ENCODE measurements at places on chromosomes 12 and 14.

DNA sequence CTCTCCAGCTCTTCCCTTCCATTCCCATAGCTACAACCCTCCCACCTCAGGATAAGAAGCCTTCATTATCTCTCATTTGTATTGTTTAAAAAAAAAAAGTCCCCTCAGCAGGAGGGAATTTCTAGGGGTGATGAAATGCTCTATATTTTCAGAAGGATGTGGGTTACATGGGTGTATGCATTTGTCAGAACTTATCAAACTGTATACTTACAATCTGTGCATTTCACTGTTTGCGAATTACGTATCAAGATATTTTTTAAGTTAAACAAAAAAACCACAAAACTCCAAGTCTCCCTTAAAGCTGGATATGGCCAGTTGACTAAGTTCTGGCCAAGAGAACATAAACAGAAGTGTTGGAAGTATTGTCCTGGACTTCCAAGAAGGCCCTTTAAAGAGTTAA, 2.0 kb upstream of the FKBP11 start:
- no peak for DNase-seq

GRCh38 chr14:104601786-104602185, 2.8 kb downstream of the TMEM179 start:
- DNase-seq: no peak

GRCh38 chr14:84856751-84857534, 673.0 kb upstream of the FLRT2 start:
- DNase-seq: no peak

DNA sequence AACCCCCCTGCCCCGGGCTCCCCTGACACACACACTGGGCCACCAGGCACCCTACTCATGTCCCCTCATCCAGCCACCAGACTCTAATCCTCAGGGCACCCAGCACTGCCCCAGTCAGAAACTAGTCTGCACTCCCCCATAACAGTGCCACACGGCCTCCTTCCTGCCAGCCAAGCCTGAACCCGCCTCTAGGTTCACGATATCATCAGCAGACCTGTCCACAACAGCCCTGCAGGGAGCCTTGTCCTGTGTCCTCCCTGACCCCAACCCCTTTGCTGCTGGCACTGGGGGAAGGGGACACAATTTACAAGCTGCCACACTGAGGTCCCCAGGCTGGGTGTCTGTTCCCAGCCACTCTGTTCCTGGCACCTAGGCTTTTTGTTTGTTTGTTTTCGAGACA, 33.6 kb downstream of the LTBP2 start:
- DNase-seq: no peak

DNA sequence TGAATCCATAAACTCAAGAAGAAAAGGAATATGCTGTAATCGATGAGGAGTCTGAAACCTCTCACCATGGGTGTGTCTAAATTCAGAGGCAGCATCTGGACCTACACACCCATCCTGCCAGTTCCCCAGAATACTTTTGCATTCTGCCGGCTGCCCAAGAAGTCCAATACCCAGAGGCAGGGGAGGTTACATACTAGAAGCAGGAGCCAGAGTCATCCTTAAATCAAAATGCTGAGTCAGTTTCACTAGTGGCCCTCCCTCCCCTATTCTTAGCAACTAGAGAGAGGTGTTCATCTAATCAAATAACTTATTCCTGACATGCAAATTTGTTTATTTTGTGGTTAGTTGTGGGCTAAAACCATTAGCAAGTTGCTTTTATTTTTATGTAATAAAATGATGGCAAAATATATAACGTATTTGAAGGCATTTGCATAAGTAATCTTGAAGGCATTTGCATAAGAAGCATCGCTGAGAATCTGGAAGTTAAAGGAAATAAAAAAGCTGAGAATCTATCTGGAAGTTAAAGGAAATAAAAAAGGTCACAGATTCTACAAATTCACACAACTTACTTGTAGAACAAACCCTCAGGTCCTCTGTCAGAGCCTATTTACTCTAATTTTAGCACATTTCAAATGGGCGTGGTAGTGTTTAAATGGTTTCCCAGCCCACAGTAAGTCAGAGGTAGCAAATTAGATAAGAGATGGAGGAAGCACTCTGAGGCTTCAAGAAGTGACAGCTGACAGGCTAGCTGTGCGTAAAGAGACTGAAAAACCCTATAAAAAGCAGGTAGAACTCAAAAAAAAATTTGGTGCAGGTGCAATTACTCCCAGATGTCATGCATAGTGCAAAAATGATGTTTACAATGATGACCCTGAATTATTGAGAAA, 7.8 kb downstream of the BHLHE41 start:
- DNase-seq: no peak

DNA sequence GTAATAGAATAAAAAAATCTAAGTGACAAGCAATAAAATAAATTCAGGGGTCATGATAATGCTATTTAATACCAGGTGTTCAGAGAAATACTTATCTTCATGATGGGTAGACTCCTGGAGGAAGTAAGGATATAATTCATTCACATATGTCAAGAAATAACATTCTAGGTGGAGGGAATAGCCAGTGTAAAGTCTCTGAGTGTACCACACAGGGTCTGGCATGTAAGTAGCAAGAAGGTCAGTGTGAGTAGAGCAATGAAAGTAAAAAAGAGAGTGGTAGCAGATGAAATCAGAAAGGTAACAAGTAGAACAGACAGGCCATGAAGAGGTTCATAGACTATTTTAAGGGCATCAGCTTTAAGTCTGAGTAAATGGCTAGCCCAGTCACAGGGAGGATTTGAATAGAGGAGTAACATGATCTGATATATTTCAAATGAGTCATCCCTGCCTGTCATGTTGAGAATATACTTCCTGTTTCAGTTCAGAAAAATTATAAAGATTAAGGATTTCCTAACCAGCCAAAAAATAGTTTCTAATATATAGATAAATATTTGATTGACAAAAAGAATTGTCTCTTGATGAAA, 519.9 kb downstream of the C12orf50 start:
- DNase-seq: no peak

DNA sequence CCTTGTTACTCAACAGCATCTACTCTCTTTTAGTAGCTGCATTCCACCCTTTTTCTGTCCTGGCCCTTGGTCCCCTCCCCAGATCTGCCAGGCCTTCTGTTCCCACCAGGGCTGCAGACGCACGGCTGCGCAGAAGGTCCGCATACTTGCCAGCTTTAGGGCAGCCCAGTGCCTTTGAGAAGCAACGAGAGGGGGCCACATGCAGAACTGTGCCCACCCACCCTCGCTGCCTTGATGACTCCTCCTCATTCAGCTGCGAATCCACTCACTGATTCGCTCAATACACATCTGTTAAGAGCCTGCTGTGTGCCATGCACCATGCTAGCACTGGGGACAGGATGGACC, 39.2 kb downstream of the PRIMA1 start:
- no peak for DNase-seq

DNA sequence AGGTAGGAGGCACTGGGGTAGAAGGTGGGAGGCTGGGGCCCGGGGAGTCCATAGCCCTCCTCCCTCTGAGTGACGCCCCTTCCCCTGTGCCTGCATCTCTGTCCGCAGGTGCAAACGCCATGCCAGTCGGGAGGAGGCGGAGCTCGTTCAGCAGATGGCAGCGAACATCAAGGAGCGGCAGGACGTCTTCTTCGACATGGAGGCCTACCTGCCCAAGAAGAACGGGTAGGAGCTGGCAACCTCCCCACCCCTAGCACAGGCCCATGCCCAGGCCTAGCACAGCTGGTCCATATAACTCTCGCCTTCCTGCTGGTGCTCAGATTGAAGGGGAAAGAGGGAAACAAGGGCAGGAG, 35.6 kb downstream of the TMEM120B start:
- no peak for DNase-seq

GRCh38 chr14:104112609-104113571, 25.5 kb upstream of the KIF26A start:
- DNase-seq: no peak

GRCh38 chr12:20212658-20213555, 155.4 kb upstream of the PDE3A start:
- peak; percentile 31 for DNase-seq

GRCh38 chr14:85587151-85587711, 57.3 kb downstream of the FLRT2 start:
- no peak for DNase-seq

- no peak for DNase-seq
Measured at GRCh38 chr12:104471336-104471735, 14.6 kb downstream of the CHST11 start.

- no peak for DNase-seq
Measured at GRCh38 chr12:88921890-88922532, 341.7 kb upstream of the KITLG start.

DNA sequence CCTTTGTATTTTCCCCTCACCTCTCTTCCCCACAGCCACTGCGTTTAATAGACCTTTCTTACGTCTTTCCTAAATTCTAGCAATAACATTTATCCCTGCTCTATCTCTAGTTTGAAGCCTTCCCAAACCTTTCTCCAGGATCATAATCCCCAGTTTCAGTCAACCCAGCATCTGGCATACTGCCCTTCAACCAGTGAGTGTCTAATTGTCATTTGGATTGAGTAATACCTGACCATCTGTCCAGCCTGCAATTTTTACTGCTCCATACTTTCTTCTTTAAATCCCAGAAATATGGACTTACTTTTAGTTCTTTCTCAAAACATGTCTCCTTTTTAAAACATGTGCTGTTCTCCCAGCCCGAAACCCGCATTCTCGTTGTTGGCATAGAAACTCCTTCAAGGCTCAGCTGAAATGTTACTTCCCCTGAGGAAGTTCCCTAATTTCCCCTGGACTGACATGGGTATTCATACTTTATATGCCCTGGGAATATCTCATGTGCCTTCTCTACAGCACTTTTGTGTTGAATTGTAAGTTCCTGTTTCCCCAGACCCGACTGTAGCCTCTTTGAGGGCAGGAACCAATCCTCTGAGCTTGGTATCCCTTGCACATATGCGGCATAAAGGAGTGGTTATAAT, 65.1 kb upstream of the ETV6 start:
- no peak for DNase-seq

DNA sequence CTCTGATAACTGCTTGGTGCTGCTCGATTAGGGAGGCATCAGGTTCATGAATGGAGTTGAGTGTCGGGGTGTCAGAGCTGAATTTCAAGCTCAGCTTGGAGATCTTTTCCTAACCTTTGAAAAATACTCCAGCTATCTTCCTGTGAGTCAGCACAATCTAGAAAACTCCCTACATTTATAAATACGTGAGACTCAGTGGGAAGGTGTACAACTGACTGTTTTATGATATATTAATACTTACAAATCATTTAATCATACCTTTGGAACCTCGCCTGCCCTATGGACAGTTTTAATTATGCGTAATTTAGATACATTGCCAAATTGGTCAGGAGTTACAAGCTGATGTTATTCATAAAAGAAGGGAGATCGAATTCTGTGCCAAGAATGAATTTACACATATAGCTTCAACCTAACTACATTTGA, 961 bp downstream of the CMAS start:
- DNase-seq: no peak

- no peak for DNase-seq
Measured at GRCh38 chr12:62808166-62808879, 126.6 kb downstream of the PPM1H start.

DNA sequence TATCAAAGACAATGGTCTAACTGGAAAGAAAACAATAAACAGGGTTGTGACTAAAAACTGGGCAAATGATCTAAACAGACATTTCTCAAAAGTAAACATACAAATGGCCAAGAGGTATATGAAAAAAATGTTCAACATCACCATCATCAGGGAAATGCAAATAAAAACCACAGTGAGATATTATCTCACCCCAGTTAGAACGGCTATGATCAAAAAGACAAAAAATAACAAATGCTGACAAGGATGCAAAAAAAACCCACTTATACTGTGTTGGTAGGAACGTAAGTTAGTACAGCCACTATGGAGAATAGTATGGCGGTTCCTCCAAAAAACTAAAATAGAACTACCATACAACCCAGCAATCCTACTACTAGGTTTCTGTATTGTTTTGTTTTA, 470.1 kb downstream of the RGS6 start:
- DNase-seq: no peak

DNA sequence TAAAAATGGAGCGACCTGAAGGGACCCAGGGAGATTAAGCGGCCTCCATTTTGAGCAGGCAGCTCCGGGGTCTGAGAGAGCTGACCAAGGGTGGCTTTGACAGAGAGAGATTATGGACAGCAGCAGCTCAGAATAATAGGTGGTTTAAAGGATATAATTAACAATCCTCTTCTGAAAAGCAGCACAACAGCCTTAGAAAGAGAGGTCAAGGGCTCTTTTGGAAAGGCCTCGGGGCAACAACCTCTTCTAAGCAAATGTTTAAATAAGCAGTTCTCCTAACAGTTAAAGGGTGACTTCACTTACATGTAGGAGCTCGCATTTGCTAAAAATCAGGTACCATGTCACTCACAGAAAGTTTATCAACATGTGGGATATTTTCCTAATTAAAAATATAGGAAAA, 87.2 kb upstream of the FRMD6 start:
- no peak for DNase-seq

GRCh38 chr12:170371-171225, 43.4 kb downstream of the SLC6A12 start:
- no peak for DNase-seq

DNA sequence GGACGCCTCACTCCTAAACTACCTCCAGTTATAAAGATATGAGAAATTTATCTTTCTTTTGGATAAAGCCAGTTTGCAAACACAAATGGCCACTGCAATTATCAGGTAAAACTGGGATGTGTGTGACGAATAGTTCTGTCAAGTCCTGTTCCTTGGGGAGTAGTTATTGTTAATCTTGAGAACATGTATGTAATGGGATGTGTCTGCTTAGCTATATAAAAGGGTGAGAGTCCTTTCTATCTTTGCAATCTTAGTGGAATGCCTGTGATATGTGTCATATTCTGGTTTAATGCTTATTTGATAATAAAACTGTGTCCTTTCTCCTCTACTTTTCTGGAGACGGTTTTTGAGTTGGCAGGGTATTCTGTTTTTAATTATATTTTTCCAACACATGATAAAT, 56.1 kb upstream of the PKP2 start:
- no peak for DNase-seq

DNA sequence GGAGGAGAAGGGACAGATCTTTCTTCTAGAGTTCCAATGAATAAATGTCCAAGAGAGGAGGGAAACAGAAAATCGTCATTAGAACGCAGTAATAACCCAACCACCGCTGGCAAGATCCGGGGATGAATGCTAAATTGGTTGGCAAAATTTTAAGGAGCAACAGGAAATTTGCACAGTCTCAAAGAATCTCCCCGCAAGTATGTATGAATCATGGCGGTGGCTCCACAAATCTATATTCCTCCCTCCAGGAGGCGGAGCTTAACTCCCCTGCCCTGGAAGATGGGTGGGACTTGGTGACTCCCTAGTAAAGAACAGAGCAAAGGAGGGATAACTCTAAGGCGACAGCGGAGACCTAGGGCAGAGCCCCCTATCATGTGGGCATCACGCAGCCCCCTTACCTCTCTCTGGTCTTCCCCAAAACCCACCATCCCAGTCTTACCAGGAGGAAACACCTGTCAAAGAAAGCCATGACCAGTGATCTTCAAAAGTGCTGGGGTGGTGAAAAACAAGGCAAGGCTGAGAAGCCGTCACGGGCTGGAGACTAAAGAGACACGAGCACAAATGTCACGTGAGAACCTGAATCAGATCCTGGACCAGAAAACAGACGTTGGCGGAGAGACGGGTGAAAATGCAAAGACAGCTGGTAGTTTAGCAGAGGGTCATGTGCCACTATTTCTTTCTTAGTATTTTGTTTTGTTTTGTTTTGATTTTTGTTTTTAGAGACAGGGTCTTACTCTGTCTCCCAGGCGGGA, 125.8 kb downstream of the NCOR2 start:
- no peak for DNase-seq
